Activated naive CD4-positive, alpha-beta T cell treated with anti-CD3 and anti-CD28 coated beads, Interleukin-2, amount 10 ng/mL, durations not matched to agents 7 days and 5 days (primary cell): ENCODE measurements at places on chromosomes 5 and 9.

DNA sequence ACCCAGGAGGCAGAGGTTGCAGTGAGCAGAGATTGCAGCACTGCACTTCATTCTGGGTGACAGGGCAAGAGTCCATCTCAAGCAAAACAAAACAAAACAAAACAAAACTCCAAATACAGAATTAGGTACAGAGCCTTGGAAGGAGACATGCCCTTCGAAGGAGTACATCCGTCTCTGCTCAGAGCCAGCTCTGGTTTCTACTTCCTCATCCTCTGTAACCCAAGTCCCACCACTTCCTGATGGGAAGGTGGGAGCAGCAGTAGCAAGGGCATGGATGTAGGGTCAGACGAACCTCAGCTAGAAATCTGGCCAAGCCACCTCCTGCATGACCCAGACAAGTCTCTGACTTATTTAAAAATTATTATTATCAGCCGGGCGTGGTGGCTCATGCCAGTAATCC lies 16.5 kb upstream of the STXBP1 start:
- H3K36me3 ChIP-seq, result no peaks in the 10 kb centered on the region
- peaks cover 39% of the 10 kb centered on the region for H3K27me3 ChIP-seq
- H3K4me3 ChIP-seq, result no peak overlapping the region
- H3K27ac ChIP-seq, result no peak overlapping the region
- H3K4me1 ChIP-seq, result no peaks in the 10 kb centered on the region

DNA sequence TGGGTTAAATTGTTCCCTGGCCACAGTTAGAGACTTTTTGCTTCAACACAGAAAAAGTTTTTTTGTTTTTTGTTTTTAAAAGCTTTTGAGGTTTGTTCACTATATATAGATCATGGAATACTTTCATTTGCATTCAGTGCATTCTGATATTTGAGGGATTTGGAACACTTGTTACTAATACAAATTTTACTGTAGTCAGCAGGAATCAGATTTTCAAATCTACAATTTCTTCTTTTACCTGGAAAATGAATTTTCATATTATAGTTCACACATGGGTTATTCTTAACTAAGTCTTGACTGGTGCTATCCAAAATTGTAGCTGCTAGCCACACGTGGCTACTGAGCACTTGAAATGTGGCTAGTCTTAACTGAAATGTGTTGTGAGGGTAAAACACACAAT lies 142.0 kb downstream of the RMI1 start:
- no peak overlapping the region for H3K4me3 ChIP-seq
- no peaks in the 10 kb centered on the region for H3K4me1 ChIP-seq
- DNase-seq, result no peak
- no peaks in the 10 kb centered on the region for H3K36me3 ChIP-seq
- H3K27me3 ChIP-seq, result peaks cover 17% of the 10 kb centered on the region
- no peak overlapping the region for H3K27ac ChIP-seq

GRCh38 chr9:109454041-109454440 lies 44.1 kb downstream of the PTPN3 start:
- no peak for DNase-seq
- H3K4me3 ChIP-seq, result no peak overlapping the region
- H3K27me3 ChIP-seq, result peaks cover 50% of the 10 kb centered on the region
- H3K27ac ChIP-seq, result no peak overlapping the region
- no peaks in the 10 kb centered on the region for H3K36me3 ChIP-seq

- no peak for DNase-seq
- no peaks in the 10 kb centered on the region for H3K36me3 ChIP-seq
- H3K27me3 ChIP-seq, result peaks cover 32% of the 10 kb centered on the region
- H3K4me1 ChIP-seq, result no peaks in the 10 kb centered on the region
- H3K27ac ChIP-seq, result no peak overlapping the region
Measured at GRCh38 chr5:573976-574375, 38.2 kb upstream of the CEP72 start.

DNA sequence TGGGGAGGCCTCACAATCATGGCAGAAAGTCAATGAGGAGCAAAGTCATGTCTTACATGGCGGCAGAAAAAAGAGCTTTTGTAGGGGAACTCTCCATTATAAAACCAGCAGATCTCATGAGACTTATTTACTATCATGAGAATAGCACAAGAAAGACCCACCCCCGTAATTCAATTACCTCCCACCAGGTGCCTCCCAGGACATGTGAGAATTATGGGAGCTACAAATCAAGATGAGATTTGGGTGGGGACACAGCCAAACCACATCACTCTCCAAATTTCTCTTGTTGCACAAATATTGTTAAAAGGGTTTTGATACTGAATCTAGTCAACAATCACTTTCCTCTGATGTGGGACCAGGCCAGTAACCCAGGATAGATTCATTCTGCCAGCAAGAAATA lies 1176.1 kb downstream of the CDH9 start:
- no peak overlapping the region for H3K4me3 ChIP-seq
- H3K27ac ChIP-seq, result no peak overlapping the region
- H3K4me1 ChIP-seq, result no peaks in the 10 kb centered on the region
- no peaks in the 10 kb centered on the region for H3K27me3 ChIP-seq
